Liver (tissue), 10 donors: ENCODE measurements at places on chromosomes 11 and 22.

DNA sequence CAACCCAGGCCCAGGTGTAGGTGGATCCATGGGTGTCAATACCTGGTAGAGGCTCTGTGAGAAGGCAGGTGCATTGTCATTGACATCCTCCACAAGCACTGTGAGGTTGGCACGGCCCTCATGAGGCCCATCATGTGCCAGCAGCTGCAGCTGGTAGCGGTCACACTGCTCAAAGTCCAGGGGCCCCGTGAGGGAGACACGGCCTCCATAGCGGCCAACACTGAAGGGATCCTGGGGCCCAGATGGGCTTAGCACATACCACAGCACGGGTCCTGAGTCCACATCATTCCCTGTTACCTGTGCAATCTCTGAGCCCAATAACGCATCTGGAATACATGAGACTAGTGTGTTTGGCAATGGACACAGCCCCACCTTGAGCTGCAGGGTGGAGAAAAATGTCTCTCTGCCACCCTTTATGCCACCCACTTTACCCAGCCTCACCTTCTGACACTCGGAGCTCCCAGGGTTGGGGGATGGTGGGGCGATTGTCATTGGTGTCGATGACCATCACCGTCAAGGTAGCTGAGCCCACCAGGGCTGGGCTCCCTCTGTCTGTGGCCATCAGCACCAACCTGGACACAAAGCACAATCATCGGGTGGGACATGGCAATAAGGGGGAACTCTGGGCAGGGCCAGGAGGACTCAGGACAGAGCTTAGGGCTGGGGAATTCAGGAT is 6.1 kb upstream of the TPP1 start:
- DNase-seq = no peak

DNA sequence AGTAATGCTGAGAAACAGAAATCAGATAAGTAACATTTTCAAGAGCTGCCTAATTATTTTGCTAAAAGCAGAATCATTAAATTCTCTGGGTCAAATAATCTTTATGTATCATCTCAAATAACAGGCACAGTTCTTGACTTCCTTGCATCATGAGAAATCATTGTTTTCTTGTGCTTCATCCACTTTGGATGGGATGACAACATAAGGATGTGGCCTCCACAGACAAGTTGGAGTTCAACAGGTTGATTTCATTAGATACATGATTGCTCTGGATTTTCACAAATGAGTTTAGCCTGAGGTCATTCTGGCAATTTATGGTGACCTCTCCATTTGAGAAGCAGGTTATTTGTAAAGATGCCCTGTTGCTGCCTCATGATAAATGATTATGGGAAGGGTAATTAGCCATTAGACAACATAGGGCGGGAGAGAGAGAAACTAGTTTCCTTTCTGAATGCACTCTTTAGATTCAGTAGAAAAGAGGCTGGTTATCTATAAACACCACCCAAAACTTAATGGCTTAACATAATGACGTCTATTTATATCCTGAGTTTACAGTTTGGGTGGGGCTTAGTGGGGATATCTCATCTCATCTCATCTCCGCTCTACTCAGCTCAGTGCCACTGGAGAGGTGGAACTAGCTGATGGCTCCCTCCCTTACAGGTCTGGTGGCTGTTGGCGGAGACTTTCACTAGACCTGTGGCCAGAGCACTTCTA is 35.0 kb upstream of the ADORA2A start:
- no peak for DNase-seq

DNA sequence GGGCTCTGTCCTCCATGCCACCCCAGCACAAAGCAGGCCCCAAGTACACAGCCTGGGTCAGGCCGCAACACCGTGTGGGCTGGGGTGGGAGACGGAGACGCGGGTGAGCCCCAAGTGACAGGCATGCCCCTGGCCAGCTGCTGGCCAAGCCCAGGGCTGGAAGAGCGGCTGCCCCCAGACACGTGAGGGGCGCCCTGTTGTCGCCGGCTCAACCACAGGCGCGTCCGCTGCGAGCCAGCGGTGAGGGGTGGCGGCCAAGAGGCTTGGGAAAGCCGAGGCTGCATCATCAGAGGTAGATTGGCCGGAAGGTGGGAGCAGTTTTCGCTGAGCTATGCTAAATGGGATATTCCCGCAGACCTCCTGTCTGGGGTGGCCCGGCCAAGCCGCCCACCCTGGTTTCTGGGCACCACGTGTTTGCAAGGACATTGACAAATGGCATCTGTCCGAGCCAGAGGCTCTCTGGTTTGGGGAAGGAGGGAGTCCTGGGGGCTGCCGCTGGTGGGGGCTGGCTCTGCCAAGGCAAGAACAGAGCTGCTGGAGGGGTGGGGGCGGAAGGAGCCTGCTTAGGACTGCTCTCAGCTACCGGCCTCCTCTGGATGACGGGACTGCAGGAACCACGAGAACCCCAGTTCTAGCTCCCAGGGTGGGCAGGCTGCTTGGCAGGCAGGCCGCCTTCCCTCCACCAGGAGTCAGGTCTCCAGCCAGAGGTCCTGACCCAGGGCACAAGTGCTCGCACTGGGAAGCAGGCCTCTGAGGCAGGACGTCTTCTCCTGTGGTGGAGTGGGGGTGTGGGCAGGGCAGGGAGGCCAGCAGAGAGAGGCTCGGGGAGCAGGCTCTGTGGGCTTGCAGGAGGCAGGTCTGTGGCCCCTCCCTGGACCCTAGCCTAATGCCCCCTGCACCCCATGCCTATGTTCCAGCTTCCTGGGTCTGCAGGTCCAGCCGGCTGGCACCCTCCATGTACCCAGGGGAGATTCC is 552 bp downstream of the PRR33 start:
- no peak for DNase-seq

DNA sequence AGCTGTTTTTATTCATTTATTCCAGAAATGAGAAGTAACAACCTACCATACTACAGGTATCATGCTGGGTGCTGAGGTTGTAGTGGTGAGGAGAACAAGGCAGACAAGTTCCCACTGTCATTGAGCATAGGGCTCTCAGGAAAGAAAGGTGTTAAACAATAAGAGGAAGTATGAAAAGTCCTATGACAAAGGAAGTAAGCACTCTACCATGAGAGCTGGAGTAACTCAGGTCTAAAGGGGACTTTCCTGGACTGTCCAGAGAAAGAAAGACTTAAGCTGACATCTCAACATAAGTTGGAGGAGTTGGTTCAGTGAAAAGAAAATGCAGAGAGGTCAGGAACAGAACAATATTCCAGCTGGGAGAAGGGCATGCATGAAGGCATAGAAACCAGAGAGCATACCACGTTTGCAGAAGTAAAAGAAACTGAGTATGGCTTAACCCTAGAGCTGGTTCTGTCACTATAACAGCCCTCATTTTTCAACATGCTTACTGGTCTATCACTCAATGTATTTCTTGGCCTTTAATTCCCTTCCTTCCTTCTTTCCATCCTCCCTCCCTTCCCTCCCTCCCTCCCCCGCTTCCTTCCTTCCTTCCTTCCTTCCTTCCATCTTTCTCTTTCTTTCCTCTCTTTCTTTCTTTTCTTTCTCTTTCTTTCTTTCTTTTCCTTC is 137.8 kb upstream of the BDNF start:
- DNase-seq = no peak

DNA sequence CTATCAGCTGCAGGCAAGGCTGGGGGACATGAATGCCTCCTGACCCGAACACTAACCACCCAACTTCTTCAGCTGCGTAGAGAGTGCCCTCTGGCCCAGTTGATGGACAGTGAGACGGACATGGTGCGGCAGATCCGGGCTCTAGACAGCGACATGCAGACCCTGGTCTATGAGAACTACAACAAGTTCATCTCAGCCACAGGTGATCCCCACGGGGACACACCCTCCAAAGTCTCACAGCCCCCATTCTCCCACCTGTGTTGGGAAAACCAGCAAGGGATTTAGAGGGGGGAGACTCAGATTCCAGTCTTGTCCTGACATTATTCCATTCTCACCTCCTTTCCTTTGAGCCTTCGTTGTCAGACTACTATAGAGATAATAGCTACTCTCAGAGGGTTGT is 912 bp downstream of the VPS51 start:
- DNase-seq = no peak
